ENCODE measurements at places on chromosomes 7 and 10.

GRCh38 chr7:22275661-22276060, 81.3 kb downstream of the RAPGEF5 start:
- no peak overlapping the region for H3K27ac ChIP-seq
- no peak overlapping the region for H3K4me3 ChIP-seq
- H3K27me3 ChIP-seq, result no peaks in the 10 kb centered on the region
- no peak for DNase-seq

DNA sequence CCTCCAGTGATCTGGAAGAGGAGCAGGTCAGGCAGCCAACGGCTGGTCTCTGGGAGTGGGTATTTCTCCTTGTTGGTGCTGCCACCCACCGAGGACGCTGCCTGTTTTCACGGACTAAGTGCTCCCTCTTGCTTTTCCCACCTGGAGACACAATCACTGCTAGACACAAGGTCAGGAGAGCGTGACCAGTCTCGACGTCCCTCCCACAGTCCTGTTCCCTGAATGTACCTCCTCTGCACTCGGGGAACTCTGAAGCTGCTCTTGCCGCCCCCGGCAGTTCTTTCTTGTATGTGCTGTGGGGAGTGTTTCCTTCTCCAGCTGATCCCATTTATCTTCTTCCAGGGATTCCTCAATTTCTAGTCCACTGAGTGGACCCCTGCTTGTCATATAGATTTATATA, 89.4 kb downstream of the CYTH3 start:
- H3K27ac ChIP-seq, result no peak overlapping the region
- no peak for DNase-seq
- peaks cover 9% of the 10 kb centered on the region for H3K4me1 ChIP-seq
- H3K36me3 ChIP-seq, result peaks cover 28% of the 10 kb centered on the region

- peaks cover 10% of the 10 kb centered on the region for H3K27me3 ChIP-seq
- no peak for DNase-seq
- H3K4me3 ChIP-seq, result no peak overlapping the region
- peaks cover 7% of the 10 kb centered on the region for H3K4me1 ChIP-seq
- no peaks in the 10 kb centered on the region for H3K36me3 ChIP-seq
Observed at GRCh38 chr10:123926401-123927264, 35.0 kb upstream of the CPXM2 start.

DNA sequence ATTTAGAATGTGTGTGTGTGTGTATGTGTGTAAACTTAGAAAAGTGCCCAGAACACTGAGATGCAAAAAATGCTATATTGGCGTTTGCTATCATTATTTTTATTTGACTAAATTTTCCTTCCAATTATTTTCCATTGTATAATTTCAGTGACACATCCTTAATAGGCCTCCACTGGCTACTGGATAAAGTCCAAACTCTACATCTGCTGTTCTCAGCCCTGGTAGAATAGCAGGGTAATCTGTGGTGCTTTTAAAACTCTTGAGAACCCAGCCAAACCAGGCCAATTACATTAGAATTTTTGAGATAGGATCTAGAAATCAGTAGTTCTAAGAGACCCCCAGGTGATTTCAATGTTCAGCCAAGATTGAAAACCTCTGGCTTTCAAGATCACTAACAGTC, 66.4 kb downstream of the ZNF503 start:
- H3K4me1 ChIP-seq, result no peaks in the 10 kb centered on the region
- H3K36me3 ChIP-seq, result no peaks in the 10 kb centered on the region
- no peak overlapping the region for H3K27ac ChIP-seq
- H3K4me3 ChIP-seq, result no peak overlapping the region
- no peak for DNase-seq
- H3K27me3 ChIP-seq, result no peaks in the 10 kb centered on the region

DNA sequence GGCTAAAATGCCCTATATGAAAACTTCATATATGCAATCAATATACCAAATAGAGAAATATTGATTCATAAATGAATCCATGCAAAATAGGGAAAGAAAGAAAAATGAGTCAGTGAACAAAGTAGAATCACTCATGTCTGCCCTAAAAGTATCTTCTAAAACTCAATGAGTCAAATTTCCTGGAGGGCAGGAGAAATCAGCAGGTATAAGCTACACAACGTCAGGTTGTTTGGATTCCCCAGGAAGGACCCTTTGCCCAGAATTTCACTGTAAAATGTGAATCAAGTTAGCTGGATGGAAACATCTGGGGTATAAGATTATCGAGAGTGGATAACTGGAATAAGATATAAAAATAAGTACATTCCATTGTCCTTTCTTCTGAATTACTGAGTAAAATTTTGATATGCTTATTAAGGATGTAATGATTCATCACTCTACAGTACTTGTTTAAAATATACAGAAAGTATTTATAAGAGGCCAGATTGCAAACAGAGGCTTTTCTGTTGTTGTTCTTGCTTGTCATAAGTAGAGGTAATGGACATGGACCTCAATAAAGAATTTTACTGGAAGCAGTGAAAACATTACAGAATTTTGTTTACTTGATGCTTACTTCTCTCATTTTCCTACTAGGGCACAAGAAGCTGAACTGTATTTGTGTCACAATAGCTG, 99.0 kb downstream of the AGMO start:
- H3K27ac ChIP-seq, result no peak overlapping the region
- no peaks in the 10 kb centered on the region for H3K36me3 ChIP-seq
- no peaks in the 10 kb centered on the region for H3K27me3 ChIP-seq
- no peak for DNase-seq

GRCh38 chr10:131702531-131703356, 198.1 kb upstream of the PPP2R2D start:
- H3K27ac ChIP-seq, result no peak overlapping the region
- no peaks in the 10 kb centered on the region for H3K36me3 ChIP-seq
- no peak overlapping the region for H3K4me3 ChIP-seq
- peak; percentile 63 for DNase-seq
- H3K4me1 ChIP-seq, result no peaks in the 10 kb centered on the region
- peaks cover 36% of the 10 kb centered on the region for H3K27me3 ChIP-seq

- peaks cover 31% of the 10 kb centered on the region for H3K4me1 ChIP-seq
- H3K27ac ChIP-seq, result no peak overlapping the region
- H3K27me3 ChIP-seq, result no peaks in the 10 kb centered on the region
- H3K36me3 ChIP-seq, result no peaks in the 10 kb centered on the region
Observed at GRCh38 chr10:63719226-63719856, 198.1 kb downstream of the REEP3 start.

DNA sequence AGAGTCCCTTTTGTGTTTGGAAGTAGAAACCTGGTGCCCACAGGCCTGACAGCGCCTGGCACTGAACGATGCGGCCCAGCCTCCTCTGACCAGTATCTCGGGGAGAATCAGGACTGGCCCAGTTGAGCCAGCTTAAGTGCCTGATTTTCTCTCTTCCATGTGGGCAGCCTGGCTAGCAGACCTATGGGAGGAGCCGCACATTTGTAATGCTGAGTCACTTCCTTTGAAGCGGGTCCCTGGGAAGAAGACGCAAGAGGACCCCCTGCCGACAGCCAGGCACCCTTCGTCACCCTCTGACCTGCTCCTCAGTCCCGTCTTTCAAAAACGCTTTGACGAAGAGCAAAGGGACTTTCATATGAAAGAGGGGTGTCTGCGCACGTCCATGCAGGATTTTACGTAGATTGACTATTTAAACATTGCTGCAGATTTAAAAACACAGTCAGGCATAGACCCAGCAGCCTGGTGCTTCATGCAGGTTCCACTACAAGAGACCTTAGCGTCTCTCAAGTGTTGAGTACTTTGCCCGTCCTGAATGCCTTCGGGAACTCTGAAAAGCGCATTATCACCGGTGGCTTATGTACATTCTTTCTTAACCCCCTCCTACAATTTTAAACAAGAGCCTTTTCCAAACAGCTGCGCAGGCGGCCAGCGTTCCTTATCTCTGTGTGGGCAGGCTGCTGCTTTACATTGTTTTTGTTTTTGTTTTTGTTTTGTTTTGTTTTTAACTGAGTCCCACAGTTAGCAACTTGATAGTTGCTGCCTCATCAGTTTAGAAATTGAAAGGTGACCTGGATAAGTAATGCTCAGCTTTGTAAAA, 36.5 kb upstream of the AP5Z1 start:
- no peaks in the 10 kb centered on the region for H3K27me3 ChIP-seq
- H3K27ac ChIP-seq, result no peak overlapping the region
- H3K4me3 ChIP-seq, result no peak overlapping the region
- peaks cover 18% of the 10 kb centered on the region for H3K36me3 ChIP-seq

GRCh38 chr10:91051829-91052228, 130.9 kb upstream of the ANKRD1 start:
- peaks cover 8% of the 10 kb centered on the region for H3K4me1 ChIP-seq
- no peaks in the 10 kb centered on the region for H3K27me3 ChIP-seq
- no peak overlapping the region for H3K4me3 ChIP-seq
- H3K36me3 ChIP-seq, result no peaks in the 10 kb centered on the region
- no peak for DNase-seq
- H3K27ac ChIP-seq, result no peak overlapping the region

- DNase-seq, result no peak
- H3K27me3 ChIP-seq, result no peaks in the 10 kb centered on the region
- peak overlapping the region; percentile 98 for H3K27ac ChIP-seq
- no peaks in the 10 kb centered on the region for H3K36me3 ChIP-seq
- H3K4me3 ChIP-seq, result peak overlapping the region; percentile 83
Observed at GRCh38 chr7:12685550-12685949, 1.9 kb upstream of the ARL4A start.

- H3K27ac ChIP-seq, result no peak overlapping the region
- H3K27me3 ChIP-seq, result no peaks in the 10 kb centered on the region
- H3K4me3 ChIP-seq, result no peak overlapping the region
- no peaks in the 10 kb centered on the region for H3K36me3 ChIP-seq
- no peak for DNase-seq
Observed at GRCh38 chr10:93186653-93187052, 113.0 kb downstream of the CYP26A1 start.

DNA sequence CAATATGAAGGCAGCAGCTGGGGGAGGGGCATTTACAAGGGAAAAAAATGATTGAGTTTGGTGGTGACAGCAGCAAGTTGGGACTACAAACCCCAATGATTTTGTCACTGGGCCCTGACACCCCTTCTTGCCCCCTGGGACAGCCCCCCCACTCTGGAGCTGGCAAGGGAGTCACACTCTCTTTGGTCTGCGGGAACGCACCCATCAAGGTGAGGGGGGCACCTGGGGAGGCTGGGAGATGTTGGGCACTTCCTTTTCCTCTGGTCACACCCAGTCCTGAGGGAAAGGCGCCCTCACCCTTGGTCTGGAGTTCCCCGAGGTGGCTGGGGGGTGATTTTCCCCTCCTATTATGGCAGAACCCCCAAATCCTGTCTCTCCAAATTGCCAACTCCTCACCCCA, 24.4 kb downstream of the EPHB4 start:
- H3K4me3 ChIP-seq, result peak overlapping the region; percentile 28
- H3K27me3 ChIP-seq, result no peaks in the 10 kb centered on the region
- no peak for DNase-seq
- peak overlapping the region; percentile 77 for H3K27ac ChIP-seq

DNA sequence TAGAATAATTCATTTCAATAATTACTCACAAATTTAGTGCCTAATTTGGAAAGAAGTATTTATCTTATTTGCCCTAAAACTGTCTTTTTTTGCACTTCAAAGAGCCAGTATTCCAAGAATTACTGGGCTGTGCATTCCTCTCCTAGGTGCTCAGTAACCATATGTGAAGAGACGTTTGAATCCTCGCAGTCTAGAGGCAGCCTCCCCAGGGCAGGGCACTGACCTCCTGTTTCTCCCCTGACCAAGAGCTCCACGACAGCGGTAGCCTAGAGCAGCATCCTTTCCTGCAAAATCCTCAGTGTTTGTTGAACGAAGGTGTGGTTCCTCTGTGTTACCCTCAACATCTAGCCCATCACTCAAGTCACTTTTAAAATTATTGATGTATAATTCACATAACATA, 113.1 kb downstream of the EEPD1 start:
- peaks cover 37% of the 10 kb centered on the region for H3K4me1 ChIP-seq
- no peak overlapping the region for H3K4me3 ChIP-seq

DNA sequence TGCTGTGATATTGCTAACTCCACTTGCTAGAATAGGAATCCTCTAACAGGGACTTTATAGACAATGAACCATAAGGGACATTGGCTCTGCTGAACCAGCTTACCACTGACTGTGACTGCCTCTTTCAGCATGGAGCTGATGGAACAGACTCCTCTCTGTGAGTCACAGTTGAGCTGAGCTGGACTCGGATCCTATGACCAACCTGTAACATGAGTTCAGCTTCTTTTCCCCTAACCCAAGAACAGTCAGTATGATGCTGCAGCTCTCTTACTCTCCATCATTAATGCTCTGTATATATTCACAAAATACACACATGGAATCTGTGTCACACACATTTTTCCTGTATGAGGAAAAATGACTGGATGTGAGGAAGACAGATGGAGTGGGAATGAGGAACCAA, 177.9 kb upstream of the BET1 start:
- no peaks in the 10 kb centered on the region for H3K27me3 ChIP-seq
- DNase-seq, result no peak
- H3K36me3 ChIP-seq, result no peaks in the 10 kb centered on the region
- no peak overlapping the region for H3K4me3 ChIP-seq
- no peak overlapping the region for H3K27ac ChIP-seq
- peaks cover 5% of the 10 kb centered on the region for H3K4me1 ChIP-seq

DNA sequence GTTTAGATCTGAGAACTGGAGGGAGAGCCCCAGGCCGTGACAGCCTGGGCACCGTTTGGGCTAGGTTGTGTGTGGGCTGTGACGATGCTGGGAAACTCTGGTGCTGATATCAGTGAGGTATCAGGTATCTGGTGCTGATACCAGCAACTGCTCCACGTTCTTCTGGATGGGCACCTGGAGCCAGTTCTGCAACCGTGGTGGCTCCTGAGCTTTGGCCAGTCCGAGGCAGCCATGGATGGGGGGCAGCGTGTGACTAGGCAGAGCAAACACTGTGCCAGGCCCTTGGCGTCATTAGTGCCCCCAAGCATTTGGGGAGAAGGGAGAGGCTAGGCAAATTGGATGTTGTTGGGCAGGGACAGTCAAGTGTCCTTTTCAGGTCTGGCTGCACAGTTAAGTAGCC, 57.9 kb downstream of the ZNF467 start:
- no peak for DNase-seq
- no peaks in the 10 kb centered on the region for H3K27me3 ChIP-seq

DNA sequence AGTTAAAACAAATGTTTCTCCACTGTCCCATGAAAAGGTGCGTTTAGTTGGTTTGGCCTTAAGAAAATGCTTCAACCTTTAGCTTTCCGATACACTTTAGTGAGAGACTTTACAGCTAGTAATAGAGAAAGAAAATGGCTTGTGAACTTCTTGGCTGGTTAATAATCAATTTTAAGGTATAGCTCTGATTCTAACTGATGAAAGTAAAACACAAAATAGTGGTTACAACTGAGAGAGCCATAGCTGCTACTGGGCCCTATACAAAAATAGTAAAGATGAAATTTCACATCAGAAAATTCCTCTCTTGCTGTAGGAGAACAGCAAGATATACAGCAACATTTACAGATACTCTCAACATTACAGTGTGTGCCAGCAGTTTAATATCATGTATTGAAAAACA, 371.4 kb downstream of the PHTF2 start:
- no peak overlapping the region for H3K4me3 ChIP-seq
- no peaks in the 10 kb centered on the region for H3K36me3 ChIP-seq
- H3K4me1 ChIP-seq, result no peaks in the 10 kb centered on the region
- H3K27ac ChIP-seq, result no peak overlapping the region
- DNase-seq, result no peak
- H3K27me3 ChIP-seq, result no peaks in the 10 kb centered on the region

GRCh38 chr7:116340201-116340847, 130.0 kb downstream of the TES start:
- no peak for DNase-seq
- no peak overlapping the region for H3K27ac ChIP-seq
- no peaks in the 10 kb centered on the region for H3K27me3 ChIP-seq
- no peaks in the 10 kb centered on the region for H3K36me3 ChIP-seq
- peaks cover 8% of the 10 kb centered on the region for H3K4me1 ChIP-seq
- H3K4me3 ChIP-seq, result no peak overlapping the region

Measured in suprapubic skin (tissue), 4 donors.